ENCODE measurements at places on chromosomes 3 and 15. TPM values are rescaled to one million over a fixed set of nuclear protein-coding genes. Genes with fewer than 3 reads are reported as not detected.

The TLR9 gene
- total RNA-seq = not detected

The GOLGA8O gene
- 0.43 TPM for total RNA-seq

DNA sequence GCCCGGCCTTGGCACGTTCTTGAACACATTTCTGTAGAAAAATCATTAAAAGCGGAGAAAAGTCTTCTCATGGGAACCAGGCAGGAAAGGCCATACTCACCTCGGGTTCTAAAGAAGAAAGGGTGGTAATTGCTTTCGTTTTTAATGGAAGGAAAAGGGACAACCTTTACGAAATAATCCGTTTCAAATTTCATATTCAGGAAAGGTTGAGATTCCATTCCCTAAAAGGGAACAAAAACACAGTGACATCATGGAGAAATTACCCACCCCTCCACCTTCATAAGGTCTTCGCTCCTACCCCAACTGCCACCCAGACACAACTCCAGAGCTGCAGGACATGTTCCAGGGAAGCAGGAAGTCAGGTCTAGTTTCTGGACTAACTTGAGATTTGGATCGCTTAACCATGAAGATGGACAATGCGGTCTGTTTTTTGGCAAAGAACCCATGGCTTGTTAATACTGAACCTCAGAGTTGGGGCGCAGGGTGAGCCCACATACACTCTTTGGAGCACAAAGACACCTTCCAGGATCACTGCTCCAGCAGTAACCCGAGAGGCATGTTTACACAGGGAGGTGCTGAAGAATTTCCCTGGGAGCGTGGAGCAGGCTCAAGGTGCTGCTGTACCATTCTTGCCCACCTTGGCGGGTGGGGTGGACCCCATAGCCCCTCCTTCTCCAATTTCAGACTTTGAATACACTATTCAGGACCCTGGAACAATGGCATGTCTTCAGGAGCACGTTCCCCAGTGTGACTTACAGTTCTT lies 49.2 kb downstream of the SPATA12 start:
- no peak for DNase-seq

GRCh38 chr3:21722301-21722700 lies 28.7 kb downstream of the ZNF385D start:
- no peak for DNase-seq

GRCh38 chr3:21297304-21297703 lies 453.7 kb downstream of the ZNF385D start:
- no peak for DNase-seq

- no peak for DNase-seq
Observed at GRCh38 chr15:64751464-64751863, 23.9 kb downstream of the RBPMS2 start.

All from fibroblast of villous mesenchyme (primary cell).